Ureter (tissue), 1 donor: ENCODE measurements at places on chromosomes 12 and 14. TPM values are rescaled to one million over a fixed set of nuclear protein-coding genes. Genes with fewer than 3 reads are reported as not detected.

CLEC14A gene
- total RNA-seq = 18.6 TPM

PIK3C2G gene
- 1.4 TPM for total RNA-seq

RERG gene
- total RNA-seq = 22.2 TPM

SERPINA10 gene
- not detected for total RNA-seq

KLRD1 gene
- 7.8 TPM for total RNA-seq

CCDC60 gene
- total RNA-seq = 4.8 TPM

DNA sequence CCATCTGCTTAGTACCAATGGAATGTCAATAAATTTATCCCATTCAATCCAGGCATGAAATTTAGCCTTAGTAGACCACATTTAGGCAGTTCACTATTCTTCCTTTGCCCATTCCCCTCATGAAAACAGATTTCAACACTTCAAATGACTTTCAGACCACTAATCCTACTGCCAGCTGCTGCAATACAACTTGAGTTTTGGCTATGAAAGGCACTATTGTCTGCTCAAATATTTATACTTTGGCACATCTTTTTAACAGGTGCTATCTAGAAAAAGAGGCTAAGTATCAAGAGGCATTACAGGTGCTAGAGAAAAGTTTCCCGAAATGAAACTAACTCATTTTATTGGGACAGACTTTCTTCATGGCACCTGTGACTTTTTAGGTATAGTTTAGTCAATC is 499.8 kb downstream of the C12orf50 start:
- no peak for DNase-seq

GRCh38 chr14:104938436-104938835 is 13.8 kb downstream of the PLD4 start:
- DNase-seq = no peak

DNA sequence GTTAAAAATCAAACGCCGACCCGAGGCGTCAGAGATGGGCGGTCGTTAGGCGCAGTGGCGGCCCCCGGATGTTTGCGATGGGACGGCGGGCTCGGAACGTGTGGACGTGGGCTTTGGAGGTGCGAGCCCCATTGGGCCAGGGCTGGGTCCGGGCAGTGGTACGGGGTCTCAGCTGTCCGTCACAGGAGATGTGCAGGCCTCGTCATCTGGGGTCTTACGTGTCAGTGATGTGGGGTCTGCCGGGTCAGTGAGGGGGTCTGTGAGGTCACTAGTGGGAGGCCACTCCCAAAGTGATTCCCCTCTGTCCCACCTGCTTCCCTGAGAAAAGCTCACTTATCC is 21.6 kb upstream of the CHFR start:
- DNase-seq = no peak

DNA sequence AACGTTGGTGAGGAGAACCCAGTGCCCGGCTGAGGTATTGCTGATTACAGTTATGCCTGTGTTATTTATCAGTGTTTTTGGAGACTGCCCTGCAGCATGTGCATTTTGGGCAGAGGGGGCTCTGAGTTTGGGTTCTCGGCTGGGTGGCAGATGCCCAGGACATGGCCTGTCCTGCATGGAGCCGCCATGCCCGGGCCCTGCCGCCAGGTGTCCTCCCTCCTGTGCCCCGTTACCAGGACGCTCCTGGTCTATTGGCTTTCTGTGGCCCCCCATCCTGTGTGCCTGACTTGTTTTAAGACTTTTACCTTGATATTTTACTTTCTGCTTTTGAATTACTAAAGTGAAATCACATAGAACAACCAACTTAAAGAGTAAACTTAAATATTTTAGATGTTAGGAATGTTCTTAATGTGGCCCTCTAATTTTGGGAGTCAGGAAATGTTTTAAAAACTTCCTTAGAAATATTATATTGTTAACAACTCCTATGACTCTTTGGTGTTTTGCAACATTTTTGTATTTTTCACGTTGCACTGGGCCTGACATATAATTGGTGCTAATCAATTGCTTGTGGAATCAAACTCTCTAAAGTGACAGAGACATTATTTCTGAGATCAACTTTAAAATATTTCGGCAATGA is 51.8 kb downstream of the PRIMA1 start:
- no peak for DNase-seq

- DNase-seq = no peak
Measured at GRCh38 chr12:121130866-121131373, 1.8 kb upstream of the P2RX7 start.

GRCh38 chr14:33307691-33308251 is 369.1 kb downstream of the NPAS3 start:
- DNase-seq = no peak

DNA sequence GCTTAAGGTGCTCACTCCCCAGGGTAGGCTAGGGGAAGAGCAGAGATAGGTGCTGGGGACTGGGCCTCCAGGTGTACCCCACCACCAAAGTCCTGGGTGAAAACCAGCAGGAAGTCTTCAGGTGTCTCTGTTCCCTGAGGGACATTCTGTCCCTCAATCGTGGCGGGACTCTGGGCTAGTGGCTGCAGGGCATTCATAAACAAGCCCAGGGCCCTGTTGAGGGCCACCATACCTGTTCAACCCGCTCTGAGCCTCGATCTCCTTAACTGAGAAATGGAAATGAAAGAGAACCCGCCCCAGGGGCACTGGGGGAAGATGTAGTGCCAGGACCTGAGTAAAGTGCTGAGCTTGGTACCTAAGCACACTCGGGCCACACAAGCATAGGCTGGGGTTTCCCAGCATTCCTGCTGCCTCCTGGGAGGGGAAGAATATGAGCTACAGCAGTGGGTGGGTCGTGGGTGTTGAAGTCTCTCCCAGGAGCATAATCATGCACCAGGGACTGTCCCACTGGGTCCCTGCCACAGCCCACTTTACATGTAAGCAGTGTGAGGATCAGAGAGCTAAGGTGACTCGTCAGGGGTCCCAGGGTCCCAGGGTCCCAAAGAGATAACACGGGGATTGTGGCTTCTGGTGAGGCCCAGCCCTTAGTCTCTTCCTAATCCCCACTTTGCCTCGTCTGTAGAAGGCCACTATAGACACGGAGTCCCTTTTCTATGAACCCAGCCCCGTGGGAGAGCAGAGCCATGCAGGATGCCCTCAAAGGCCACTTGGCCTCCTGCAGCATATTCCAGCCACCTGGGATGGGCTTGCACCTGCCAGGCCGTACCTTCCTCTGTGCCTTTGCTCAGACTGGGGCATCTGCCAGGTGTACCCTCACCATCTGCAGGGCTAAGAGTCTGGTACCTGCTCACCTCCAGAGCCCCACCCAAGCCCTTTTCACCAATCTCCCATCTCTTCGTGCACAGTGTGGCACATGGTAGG is 14.4 kb downstream of the FAM222A start:
- DNase-seq = no peak

DNA sequence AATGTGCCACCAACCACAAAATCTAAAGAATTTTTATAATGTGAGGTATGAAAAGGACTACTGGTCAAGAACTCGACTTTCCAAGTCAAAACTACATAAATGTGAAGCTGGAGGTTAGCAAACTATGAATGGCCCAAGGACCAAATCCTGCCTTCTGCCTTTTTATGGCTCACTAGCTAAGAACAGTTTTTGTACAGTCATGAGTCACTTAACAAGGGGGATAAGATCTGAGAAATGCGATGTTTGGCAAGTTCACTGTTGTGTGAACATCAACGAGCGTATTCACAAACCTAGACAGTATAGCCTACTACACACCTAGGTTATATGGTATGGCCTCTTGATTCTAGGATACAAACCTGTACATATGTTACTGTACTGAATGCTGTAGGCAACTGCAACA is 28.2 kb downstream of the FERMT2 start:
- DNase-seq = no peak

DNA sequence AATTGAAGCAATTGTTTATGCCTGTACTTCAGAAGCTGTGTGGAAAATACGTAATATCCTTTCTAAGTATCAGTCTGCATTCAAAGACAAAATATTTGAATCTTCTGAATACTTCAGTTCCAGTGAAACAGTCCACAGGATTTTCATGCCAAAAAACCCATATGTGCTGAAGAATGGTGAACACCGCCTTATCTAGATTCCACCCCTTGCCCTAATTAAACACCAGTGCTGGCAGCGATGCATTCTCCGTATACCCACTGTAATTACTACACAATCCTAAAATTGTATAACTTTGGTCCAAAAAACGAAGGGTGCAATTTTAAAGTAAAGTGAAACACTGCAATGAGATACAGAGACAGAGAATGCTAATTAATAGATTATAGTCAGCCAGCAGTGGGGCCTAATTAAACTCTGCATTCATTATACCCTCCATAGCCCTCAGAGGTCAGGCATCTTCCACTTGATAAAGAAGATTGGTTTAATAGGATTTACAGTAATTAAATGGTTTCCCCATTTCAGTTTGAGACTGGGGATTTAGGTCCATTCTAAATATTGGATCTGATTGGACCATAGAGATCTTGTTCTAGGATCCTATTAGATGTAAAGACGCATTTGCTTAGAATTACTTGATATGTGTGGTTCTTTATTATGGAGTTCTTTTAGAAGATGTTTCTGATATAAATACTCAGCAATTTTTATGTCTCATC is 43.9 kb downstream of the ERC1 start:
- no peak for DNase-seq

- no peak for DNase-seq
Measured at GRCh38 chr12:90060031-90060430, 351.4 kb upstream of the ATP2B1 start.

- no peak for DNase-seq
Measured at GRCh38 chr12:79897617-79898016, 37.3 kb downstream of the PPP1R12A start.

DNA sequence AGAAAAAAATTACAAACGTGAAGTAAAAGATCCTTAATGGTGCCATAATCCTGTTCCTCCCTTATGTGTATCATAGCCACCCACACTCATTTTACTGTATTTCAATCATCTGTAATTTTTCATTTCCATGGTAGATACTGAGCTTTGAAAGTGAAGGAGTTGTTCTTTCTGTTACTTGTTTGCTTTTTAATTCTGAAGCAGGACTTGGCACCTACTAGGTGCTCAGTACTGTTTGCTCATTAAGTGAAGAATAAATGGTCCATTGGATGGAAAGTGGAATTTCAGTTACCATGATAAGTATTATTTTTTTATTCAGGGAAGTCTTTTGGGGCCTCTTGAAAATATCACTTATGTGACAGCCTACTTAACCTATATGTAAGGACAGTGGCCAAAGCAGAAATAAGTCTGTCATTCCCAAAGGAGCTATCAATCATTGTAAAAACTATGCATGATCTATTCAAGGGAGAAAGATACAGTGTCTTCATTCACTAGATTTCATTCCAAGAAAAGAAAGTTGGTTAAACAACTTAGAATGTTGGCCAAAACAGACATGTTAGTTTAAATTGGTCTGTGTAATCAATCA is 1244.4 kb upstream of the SEL1L start:
- DNase-seq = no peak
